ENCODE measurements at places on chromosomes 7 and 10.

DNA sequence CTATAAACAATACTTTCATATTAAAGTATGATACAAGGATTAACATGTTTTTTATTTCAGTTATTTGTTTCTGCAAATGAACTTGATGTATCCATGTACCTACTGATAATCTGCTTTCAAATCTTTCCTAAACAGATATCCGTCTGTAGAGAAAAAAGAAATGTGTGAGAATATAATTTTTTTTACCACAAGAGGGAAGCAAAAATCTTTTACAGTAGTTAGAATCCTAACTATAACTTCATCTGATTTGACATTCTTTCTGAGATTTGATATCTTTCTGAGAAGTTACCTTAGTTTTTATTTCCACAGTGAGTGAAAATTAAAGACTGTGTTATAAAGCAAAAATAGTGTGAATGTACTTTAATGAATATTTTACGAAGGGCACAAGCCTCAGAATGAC is 203.9 kb upstream of the PCLO start:
- no peak for DNase-seq

DNA sequence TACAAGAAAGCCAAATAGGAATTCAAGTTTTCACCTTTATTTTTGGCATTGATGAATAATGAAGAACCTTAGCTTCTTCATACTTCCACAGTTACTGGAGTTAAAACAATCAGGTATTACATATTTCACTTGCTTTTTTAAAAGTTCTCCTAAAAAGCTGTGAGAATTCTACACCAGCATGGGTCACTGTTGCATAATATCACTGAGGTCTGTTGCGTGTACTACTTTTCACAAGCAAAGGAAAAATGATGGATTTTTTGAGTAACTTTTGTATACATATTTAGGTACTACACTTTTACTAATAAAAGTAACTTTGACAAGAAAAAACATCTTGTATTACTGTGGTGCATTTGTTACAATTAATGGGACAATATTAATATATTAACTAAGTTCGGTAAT is 15.2 kb downstream of the FAM24B start:
- DNase-seq: no peak

DNA sequence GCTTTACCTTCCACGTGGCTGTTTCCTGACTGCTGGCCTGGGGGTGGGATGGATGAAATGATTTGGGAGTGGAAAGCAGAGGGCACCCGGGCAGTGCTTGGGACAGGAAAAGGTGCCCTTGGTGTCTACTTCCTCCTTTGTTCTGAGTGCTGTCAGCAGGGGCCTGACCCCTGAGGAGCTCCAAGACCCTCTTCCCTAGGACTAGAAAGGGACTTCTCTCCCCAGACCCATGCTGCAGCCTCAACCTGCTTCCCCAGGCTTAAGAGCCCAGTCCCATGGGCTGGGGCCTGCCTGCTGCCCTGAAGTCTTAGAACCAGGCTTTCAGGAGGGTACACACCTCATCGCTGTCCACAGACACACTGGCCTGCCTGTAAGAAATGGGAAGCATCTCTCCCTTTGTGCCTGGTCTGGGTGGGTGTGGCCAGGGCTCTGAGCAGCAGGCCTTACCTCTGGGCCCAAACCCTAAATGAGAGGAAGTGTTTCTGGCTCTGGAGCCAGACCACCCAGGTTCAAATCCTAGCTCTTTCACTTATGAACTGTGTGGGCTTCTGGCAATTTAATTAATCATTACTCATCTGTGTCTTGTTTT is 12.9 kb downstream of the CDH23 start:
- DNase-seq: no peak

DNA sequence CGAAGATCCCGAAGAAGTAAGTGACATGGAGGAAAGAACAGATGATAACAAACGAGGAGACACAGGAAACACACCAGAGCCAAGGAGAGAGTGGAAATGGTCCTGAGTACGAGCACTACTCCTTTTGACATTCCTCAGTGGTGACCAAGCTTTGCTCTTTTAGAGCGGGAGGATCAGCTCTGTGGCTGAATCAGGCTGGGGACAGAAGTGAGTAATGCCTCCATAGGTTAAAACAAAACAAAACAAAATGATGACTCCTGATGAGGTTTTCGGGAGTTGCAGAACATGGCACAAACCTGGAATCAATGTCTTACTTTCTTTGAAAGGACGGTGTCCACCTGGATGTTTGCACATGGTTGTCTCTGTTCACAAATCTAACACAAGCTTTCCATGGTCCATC is 30.3 kb upstream of the TCF7L2 start:
- no peak for DNase-seq

DNA sequence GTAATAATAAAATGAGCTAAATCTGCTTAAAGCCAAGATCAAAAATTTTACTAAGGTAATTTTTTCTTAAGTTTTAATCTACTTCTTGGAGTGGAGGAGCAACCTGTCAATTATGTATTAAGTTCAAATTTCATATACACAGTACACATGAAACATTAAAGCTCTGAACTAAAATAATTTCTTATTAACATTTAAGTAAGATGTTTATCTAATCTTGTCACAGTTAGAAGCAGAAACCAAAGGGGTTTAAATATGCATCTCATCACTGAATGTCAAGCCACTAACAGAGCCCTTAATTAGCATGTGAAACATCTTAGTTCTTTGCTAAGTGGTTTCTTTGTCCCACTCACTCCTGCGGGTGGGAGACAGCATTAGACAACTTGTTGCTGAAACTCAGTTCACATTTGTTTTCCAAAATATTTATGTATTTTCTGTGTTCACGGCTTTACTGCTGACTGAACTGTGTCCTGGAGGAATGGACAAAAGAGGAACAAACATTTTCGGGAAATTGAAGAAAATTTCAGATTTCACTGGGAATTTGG is 130.9 kb upstream of the MBL2 start:
- no peak for DNase-seq

- DNase-seq: no peak
These were observed 37.4 kb downstream of the TSPAN14 start for GRCh38 chr10:80491251-80492102.

Measured in GM12878 (cell line).